ENCODE measurements at places on chromosomes 11 and 22.

DNA sequence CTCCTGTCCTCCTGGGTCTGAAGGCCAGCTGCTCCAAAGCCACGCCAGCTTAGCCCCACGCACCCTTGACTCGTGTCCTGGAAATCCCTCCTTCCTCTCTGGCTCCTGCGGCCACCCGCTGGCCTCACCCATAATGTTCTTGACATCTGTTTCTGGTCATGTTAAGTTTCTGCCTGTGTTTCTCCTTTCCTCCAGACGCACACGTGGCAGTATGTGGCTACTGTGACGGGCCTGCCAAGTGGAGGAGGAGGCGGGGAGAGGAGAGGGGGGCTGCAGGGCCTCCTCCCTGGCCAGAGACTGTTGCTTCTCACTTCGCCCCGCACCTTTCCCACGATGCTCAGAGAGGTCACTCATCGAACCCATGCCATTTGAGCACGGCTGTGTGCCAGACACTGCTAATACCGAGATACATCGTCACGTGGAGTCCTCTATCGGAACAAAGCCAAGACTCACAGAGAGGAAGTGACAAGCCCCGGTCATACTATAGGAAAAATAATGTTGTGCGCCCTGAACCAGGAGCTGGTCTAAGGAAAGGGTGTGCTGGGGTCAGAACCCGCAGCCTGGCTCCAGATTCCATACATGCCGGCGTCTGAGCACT lies 11.5 kb downstream of the C1QTNF6 start:
- no peak for DNase-seq

- DNase-seq: peak; percentile 43
Observed at GRCh38 chr11:12801976-12802375, 127.8 kb downstream of the TEAD1 start.

- DNase-seq: no peak
Observed at GRCh38 chr11:37946155-37946766, 1348.2 kb upstream of the RAG2 start.

- no peak for DNase-seq
Observed at GRCh38 chr11:210122-210802, 2.8 kb downstream of the RIC8A start.

DNA sequence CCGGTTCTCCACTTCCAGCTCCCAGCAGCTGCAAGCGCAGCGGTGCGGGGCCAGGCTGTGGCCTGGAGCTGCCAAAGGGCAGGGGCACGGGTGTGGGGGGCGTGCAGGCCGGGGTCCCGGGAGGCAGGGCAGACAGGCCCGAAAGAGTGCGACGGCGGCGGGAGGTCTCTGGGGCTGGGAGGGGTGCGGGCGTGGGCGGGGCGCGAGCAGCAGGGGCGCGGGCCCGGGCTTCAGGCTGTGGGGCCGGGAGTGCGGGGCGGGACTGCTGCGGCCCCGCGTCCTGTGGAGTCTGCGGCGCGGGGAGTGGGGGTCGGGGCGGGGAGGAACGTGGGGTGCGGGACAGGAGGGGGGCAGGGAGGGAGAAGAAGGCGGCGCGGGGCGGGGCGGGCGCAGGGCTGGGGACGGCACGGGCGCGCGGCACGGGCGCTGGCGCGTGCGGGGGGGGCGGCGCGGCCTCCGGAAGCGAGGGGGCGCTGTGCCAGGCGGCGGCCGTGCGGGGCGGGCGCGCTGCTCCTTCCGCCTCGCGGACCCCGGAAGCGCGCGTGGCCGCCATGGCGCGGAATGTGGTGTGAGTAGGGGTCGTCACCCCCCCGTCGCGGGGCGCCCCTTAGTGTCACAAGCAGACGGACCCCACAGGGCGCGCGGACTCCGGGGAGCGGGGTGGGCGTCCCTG lies at the start of gene MRPL23:
Gene MRPL23, plus strand, starts transcription at position 521 of the 673 bp plus-strand sequence. Its CDS starts 31 bp downstream, at position 552.
- no peak for DNase-seq

DNA sequence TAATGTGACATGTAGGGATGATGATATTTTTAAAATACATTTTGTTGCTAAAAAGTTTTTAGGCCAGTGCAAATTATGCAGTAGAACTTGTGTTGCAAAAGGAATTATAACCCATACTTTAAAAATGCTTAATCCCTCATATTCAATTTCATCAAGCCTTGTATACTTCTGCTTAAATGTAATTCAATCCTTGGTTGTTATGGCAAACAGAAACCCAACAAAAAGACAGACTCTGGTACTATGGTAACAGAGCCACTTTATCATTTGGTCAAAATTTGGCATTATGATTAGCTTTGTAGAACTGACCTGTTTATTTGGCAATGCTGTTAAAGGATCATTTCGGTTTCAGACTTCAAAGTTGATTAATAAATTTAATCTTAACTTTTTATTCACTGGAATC lies 284.8 kb downstream of the TMEM135 start:
- no peak for DNase-seq

DNA sequence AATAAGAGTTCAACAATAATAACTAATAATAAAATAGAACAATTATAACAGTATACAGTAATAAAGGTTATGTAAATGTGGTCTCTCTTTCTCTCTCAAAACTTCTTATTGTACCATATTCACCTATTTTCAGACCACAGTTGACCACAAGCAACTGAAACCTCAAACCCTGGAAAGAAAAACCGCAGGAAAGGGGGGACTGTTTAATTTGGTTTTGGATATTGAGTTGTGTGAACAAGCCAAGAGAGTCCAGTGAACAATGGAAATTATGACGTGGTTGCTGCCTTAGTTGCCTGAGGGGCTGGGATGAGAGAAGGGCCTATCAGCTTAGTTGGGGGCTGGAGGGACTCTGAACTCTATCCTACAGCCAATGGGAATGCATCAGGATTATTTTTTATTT lies 178.7 kb upstream of the POU2AF2 start:
- DNase-seq: no peak

DNA sequence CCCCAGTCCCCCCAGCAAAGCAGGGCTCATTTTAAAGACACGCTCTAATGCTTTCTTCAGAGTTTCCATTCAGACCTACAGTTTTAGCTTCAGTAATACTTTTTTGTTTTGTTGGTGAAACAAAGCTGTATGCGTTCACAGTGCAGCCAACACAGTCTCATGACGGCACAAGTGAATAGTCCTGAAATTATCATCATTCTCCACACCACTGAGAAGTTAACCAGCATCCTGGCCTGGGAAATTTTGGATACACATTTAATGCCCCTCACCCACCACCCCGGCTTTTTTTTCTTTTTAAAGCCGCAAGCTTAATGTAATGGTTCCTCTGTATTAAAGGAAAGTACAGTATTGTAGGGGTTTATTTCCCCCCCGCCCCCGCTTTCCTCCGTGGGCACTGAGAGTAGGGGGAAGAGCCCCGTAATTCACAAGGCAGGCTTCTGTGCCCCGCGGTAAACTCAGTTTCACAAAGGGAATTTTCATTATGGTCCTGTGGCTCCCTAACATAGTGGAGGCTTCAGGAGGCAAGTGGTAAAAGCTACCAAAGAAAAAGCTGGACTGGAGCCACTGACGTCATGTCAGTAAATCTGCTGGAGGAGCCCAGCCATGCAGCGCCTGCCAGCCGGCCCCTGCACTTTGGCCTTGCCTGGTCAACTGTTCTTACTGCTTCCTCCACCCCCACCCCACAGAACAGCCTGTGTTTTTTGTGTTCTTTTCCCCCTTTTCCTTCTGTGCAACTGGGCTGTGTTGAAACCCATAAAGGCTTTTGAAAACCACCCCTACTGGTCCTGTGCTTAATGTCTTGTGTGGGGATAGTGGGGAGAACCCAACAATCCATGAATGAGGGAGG lies 18.2 kb downstream of the TEAD1 start:
- peak; percentile 72 for DNase-seq

DNA sequence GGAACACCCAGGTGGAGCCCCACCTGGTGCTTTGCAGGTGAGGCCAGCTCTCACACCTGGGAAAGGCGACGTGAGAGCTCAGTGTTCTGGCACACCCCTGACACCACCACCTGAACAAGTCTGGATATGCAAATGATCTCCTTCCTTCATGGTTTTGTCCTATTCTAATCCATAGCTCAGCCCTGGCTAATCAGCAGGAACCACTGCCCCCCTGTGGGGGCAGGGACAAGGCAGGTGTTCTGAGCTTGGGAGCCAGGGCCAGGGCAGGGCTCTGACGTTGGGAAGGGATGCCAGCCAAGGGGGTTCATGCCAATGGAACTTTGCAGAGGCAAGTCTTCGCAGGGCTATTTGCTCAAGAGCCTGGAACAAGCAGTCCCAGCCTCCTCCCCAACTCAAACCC lies 144.2 kb downstream of the TRIM29 start:
- DNase-seq: peak; percentile 84

- peak; percentile 75 for DNase-seq
Observed at GRCh38 chr11:8168485-8169257, at the start of gene RIC3. RIC3 (minus strand) TSS chr11:8169025; CDS start chr11:8168989, 36 bp downstream.

DNA sequence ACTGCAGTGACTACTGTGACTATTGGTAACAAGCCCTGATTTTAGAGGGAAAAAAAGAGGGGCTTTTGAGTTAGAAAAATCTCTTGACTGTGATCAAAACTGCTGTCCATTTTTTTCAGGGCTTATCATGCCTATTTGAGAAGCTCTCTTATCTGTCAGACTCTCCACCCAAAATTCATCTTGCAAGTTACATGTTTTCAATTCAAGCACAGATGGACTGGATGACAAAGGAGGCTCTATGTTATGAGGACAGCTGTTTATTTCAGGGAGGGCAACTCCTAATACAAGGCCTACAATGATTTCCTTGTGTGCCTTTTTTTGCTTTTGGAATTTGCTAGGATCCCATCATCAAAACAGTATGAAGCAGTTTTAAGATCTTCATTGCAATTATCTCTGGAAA lies 35.2 kb upstream of the USP47 start:
- no peak for DNase-seq

DNA sequence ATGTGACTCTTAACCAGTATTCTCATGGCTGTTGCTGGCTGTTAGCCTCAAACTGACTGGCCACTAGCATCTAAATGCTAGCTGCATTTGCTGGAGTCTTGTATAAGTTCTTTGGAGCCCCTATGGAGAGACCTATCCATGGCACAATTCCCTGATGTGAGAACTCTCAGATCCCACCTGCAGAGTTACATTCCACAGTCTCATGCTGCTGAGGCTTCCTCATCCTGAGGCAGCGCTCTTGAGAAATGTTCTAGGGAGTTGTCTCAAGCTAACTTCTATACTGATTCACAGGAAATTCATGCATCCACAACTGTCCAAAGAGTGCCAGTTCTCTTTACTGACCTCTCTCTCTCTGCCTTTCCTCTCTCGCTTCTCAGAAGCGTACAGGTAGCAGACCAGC lies 218.0 kb upstream of the PITPNB start:
- no peak for DNase-seq

GRCh38 chr11:18704698-18705097 lies 6.1 kb downstream of the TMEM86A start:
- DNase-seq: peak; percentile 66

DNA sequence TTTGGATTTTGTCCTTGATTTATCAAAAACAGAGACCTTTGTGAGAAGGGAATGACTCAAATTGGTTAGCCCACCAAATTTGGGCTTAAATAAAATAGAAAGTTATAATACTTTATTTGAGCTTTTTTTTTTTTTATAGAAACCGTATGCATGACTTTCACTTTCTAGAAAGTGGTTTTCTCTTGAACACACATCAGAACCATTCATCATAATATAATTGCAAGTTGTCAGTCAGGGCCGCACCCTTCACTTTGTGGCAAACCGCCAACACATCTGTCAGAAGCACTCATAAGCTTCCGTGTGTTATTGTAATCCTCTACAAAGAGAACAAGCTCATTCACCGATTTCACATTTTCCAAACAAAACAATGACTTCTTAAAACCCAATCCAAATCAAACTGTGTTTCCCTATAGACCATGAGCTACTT lies 76.1 kb downstream of the SOX6 start:
- DNase-seq: peak; percentile 68

DNA sequence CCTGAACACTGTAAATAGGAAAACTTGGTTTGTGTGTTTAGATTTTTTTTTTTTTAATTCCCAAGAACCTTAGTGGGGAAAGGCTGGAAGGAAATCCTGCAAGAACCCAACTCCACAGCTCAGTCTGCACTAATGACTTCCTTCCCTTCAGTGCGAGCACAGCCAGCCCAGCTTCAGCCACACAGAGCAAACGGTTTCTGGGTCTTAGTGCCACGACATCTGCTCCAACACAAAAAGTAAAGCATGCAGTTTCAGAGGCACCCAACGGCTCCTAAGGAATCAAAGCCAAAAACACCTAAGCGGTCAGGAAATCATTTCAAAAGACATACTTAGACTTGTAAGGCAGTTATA lies 236.1 kb downstream of the TTC28 start:
- no peak for DNase-seq

All from DMS79 treated with DMSO at 0.1 percent for 48 hours (cell line).